Dermis blood vessel endothelial cell (primary cell): ENCODE measurements at places on chromosomes 11 and 22. TPM values are rescaled to one million over a fixed set of nuclear protein-coding genes. Genes with fewer than 3 reads are reported as not detected.

DNA sequence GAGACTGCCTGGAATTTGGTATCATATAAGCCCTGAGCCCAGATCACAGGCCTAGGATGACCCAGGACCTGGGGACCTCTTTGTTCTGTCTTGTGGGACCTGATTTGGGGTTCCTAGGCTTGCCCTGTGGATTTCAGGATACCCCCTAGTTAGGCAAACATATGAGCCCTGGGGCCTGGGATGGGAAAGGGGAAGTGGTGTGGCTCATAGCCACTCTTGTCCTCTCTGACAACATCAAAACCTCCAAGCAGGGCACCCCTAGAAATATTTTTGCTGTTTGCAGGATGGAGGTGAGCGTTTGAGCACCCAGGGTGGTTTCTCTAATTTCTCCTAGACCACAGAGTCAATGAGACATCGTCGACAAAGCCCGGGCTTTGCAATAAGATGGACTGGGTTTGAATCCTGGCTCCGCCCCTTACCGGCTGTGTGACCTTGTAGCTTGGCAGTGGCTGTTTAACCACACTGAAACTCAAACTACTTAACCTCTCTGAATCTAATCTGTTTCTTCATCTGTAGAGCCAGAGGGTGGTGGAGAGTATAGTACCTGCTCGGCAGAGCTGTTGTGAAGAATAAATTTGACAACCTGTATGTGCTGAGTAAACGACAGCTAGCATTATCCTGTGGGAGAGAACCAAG, 5.3 kb upstream of the LRRC10B start:
- no peak for DNase-seq

- DNase-seq: peak; percentile 90
Observed at GRCh38 chr11:64341851-64342791, 2.1 kb downstream of the CCDC88B start.

- DNase-seq: no peak
Observed at GRCh38 chr11:93984936-93985335, 36.2 kb upstream of the HEPHL1 start.

- no peak for DNase-seq
Observed at GRCh38 chr11:70608568-70609470, 210.5 kb downstream of the CTTN start.

DNA sequence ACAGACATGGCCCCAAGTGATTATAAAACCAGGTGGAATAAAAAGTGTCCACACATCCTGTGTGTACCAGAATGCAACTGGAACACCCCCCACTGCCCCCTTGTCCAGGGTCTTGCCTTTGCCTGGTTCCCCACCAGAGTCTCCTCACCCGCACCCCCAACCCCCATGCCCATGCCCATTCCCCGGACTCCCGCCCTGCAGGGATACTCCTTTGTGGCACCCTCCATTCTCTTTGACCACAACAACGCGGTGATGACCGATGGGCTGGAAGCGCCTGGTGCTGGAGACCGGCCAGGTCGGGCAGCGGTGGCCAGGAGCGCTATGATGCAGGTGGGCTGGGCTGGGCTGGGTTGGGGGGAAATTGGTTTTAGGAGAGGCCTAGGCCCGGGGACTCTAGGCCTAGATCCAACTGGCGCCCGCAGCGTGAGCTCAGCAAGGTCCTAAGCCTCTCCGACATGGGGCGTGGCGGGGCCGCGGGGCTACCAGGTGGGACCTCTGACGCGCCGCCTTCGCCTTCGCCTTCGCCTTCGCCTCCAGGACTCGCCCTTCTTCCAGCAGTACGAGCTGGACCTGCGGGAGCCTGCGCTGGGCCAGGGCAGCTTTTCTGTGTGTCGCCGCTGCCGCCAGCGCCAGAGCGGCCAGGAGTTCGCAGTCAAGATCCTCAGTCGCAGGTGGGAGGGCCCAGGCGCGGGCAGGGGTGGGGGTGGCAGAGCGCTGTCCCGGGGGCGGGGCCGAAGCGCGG, 9.1 kb downstream of the RPS6KA4 start:
- DNase-seq: no peak

GRCh38 chr22:50577987-50578775, at the start of gene CPT1B:
CPT1B (minus strand) TSS chr22:50578427; CDS start chr22:50577915, 512 bp downstream.
- DNase-seq: no peak

DNA sequence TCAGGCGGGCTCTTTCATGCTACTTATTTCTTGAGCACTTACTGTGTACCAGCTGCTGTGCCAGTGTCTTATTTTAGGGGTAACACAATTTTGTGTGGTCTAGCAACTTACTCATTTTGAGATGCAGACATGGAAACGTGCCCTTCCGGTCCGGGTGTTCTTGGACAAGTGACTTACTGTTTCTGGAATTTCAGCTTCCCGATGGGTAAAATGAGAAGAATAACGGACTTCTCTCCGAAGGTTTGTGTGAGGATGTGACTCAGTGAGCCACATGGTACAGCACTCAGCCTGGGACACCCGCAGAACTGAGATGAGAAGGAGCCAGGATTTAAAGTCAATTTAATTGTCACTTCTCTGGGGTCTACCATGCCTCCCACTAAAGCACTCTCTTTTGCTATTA, 114.5 kb upstream of the SYT13 start:
- peak; percentile 78 for DNase-seq

- no peak for DNase-seq
Observed at GRCh38 chr11:33651990-33652389, 48.6 kb downstream of the C11orf91 start.

DNA sequence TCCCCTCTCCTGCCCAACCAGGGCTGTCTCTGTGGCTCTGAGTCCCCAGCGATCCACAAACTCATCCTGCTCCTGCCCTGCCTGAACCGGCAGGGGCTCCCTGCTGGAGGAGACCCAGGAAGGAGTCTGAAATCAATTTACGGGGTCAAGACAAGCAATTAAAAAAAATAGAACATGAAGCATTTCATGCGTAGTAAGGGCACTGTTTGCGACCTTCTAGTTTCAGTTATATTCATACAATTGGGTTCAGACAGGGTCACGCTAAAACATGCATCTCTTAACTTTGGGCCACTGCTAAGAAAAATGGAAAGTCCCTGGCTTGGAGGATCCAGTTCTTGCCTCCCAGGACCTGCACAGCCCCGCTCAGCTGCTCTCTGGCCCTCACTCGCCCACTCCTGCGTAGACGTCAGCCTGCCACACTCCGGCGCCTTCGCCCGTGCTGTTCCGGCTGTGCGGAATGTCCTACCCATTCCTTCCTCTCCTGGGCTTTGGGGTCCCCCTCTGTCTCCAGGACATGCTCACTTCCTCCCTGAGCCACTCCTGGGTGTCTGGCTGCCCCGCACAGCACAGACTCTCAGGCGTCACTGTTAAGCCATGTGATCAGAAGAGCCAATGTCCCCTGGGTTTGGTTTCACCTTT, 12.8 kb downstream of the NFAM1 start:
- DNase-seq: no peak

DNA sequence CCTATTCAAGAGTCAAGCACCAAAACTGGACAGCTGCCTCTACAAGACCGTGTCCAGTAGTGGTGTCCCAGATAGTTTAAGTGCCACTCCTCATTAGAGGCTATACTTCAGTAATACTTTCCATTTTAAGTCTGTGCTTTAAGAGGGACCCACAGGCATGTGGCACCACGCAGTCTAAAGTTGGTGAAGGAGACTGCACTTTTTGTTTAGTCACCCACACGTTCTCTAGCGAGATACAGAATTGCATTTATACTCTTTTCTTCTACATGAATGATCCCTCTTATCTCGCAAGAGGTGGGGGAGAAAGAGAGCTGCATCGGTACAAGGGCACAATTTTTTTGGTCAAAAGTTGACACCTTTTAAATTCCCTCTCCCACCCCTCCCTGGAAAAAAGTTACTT, 41.5 kb downstream of the DDX6 start:
- DNase-seq: no peak

DNA sequence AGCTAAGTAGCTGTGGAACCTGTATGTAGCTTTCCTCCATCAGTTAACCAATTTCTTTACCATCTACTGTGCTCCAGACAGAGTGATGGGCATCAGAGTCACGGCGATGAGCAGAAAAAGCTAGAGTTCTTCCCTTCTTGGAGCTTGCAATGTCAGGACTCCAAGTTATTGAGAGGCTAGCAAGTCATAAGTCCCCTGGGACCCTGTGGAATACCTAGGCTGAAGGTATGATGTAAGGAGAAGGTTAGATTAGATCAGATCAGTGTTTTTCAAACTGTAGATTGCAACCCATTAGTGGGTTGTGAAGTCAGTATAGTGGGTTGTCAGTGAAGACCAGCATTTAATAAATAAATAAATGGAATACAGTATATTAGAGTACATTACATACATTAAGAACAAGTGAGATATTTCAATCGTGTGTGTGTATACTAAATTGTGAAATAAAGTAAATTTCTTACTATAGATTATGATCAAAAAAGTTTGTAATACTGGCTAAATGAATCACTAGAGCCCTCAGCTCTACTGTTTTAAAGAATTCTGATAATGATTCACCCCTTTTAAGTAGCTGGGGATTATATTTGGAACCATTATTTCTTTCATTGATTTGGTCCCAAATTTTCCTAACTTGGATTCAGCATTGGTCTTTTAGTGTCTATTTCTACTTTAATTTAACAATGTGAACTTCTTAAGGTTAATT, 52.3 kb downstream of the RASSF10 start:
- DNase-seq: no peak

DNA sequence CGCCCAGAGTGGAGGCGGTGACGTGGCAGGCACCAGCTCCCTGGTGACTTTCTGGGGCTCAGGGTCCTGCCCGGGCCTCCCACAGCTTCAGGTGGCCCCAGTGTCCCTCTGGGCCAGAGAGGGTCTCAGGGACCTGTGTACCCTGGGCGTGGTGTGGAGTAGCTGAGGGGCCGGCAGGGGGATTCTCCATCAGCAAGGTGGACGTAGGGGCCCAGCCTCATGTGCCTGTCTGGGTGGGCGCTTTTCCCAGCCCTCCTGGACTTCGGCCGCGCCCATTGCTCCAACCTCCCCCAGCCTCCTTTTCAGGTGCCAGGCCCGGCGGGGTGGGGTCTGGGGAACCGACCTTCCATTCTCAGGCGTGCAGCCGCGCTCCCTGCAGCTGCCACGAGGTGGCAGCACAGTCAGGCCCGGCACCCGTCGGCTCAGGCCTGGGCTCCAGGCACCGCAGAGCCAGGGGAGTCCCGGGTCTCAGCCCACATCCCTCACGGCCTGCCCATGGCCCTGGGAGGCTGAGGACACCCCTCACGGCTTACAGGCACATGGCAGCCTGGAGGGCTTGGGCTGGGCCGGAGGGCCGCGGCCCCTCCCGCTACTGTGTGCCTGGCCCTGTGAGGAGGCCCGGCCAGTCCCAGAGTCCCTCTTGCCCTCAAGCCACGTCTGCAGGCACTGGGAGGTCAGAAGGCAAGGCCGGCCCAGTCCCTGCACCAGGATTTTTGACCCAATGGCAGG, 19.9 kb upstream of the MUC5B start:
- peak; percentile 66 for DNase-seq

- DNase-seq: no peak
Observed at GRCh38 chr22:29254286-29254660, 13.5 kb downstream of the RHBDD3 start.

DNA sequence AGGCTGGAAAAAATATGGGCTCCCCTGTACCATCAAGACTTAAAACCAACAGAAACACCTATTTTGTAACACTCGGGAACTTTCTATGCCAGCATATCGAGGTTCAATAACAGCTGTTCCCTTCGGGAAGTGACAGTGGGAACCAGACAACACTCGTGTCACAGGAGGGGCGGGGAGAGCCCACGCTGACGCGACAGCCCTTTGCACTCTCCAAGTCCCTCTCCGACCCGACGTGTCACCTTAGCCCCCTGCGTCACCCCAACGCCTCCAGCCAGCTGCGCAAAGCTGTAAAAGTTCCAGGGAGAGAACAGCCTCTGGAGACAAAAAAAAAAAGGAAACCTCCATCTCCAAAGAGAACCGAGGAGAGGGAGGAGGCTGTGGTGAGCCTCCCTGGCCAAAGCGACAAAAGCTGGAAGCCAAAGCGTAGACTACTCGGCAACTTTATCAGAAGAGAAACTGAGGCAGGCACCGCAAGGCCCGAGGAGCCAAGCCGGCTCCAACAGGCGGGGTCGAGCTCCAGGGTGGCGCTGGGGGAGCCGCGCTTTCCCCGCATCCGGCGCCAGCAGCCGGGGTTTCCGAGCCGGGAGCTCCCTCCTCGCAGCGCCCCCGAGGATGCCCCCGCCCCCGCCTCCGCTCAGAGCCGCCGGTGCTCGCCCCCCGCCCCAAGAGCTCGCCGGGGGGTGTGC, 751 bp downstream of the ARFGAP3 start:
- peak; percentile 53 for DNase-seq

DNA sequence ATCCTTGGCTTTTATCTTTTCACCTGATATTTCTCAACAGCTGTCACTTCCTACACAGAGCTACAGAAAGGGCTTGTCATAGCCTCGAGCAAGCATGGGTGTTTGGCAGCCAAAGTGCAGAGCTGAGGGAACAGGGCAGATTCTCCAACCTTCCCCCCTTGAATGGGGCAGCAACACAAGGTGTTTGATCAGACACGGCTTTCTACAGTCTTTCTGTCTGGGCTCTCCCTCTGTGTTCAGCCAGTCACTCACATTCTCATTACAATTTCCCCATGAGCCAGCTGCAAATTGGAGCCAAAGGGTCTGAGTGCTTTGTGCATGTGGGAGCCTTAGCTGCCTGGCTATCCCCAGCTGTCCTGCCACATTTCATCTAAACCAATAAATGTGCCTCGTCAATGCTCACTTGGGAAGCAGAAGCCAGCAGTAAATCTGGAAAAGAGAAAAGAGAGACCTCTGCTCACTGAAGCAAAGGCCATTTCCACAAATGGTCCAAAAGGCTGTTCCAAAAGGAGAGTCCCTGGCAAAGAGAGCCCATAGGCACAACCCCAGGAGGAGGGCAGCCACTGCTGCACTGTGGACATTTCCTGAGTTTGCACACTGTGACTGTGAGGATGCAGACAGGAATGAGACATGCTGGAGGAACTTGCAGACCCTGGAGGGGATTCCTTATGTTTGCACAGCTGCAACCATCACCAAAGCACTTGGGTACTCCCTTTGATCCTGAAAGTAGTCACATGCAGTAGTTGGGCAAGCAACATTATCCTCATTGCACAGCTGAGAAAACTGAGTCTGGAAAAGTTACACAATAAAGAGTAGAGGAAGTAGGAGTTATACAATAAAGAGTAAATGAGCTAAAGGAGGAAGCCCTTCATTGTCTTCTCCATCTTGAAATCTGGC, 186.8 kb downstream of the FAM181B start:
- no peak for DNase-seq

- DNase-seq: no peak
Observed at GRCh38 chr11:126864934-126865333, 135.6 kb downstream of the KIRREL3 start.

The MTA2 gene
- 190 and 209 TPM in 2 replicates for total RNA-seq

The SAAL1 gene
- 18.0 and 24.7 TPM in 2 replicates for total RNA-seq

The GLYAT gene
- under 0.01 TPM in 1 of 2 replicates, not detected in the other for total RNA-seq

The OR2AT4 gene
- not detected in 2 replicates for total RNA-seq

The ATG16L2 gene
- 6.5 and 22.1 TPM in 2 replicates for total RNA-seq

The CNTF gene
- 1.7 and 2.8 TPM in 2 replicates for total RNA-seq

The RTN4R gene
- total RNA-seq: 0.68 and 2.7 TPM in 2 replicates

The CRACR2B gene
- 27.5 and 29.8 TPM in 2 replicates for total RNA-seq

The POU2AF2 gene
- total RNA-seq: not detected in 2 replicates
